ENCODE measurements at places on chromosomes 1 and 21.

DNA sequence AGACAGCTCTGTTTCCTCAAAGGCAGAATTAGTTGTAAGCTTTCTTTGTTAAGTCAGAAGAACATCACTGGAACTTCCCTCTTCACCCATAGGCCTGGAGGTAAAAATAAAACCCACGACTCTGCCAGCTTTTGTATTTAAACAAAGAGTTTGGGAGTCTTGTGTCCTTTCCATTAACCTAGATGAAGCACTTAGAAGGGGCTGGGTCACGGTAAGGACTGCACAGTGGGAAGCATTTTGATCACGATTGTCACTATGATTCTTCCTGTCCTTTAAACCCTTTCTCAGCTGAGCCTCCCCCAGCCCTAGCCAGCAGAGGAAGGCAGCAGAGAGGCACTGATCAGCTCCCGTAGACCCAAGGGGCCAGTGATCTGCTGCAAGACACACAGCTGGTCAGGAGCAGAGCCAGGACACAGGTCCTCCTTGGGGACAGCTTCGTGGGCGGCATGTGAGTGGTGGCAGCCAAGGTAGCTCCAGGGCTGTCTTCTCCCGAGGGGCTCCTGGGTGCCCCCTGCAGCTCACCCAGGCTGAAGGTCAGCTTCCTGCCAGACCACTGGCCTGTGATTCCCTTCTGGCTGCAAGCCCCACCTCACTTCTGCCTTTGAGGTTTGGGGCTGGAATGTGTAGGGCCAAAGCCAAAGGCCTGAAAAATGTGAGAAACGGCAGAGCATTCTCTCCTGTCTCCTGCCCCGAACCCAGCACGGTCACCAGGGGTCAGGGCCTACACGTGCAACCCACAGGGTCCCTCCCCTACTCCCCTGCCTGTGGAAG is 4.0 kb upstream of the LAPTM5 start:
- no peak for DNase-seq

DNA sequence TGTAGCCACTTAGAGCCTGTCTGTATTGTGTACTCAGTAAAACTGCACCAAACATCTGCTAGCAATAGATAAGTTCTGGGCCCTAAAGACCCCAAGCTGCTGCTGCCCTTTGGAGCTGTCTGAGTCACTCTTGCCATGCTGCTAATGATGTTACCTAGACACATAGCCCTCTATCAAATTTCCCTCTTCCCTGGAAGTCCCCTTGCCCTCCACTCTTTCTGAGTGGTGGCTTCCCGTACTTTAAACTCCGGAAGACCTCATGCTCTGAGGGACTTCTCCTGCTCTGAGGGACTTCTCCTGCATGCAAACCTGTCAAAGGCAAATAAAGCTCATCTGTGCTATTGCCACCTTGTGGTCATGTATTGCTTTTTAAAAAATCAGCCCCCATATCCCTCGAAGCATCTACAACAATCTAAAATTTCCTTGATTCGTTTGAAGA is 34.0 kb downstream of the FH start:
- no peak for DNase-seq

DNA sequence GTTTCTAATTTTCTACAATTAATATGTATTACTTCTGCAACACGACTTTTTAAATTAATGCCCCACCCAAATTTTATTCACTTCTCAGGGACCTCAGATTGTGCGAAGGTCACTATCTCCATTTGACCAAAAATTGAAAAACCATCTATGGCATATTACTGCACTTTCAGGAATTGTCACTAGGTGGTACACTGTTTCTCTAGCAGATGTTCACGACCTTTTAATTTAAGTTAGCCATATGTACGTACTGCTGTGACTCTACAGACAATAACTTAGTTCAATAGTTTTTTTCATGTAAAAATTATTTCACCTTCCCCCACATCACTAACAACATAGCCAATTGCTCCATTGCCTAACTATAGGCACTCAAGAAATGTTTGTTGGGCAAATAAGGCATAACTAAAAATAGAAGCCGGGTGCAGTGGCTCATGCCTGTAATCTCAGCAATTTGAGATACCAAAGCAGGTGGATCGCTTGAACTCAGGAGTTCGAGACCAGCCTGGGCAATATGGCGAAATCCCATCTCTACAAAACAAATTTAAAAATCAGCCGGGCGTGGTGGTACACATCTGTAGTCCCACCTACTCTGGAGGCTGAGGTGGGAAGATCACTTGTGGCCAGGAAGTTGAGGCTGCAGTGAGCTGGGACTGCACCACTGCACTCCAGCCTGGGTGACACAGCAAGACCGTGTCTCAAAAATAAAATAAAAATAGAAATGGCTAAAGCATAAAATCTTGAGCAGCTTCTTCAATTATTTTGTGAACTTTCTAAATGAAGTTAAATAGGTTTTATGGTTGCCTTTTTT is 75.7 kb upstream of the PKN2 start:
- DNase-seq, result peak; percentile 6

DNA sequence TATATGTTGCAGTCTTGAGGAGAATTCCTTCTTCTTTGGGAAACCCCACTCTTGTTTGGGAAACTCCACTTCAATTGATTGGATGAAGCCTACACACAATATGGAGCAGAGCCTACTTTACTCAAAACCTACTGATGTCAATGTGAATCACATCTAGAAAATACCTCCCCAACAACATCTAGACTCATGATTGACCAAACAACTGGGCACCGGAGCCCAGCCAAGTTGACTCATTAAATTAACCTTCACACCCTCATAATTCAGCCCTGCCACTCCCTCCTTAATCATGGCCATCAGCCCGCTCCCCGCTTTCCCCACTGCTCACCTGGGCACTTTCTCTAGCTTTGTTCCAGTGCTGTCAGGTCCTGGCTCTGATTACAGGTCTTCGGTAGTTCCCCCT is 208.1 kb upstream of the MAP1LC3C start:
- no peak for DNase-seq

- DNase-seq, result no peak
Measured at GRCh38 chr1:230167419-230167852, 100.4 kb downstream of the GALNT2 start.
